ENCODE measurements at places on chromosomes 5 and 9. TPM values are rescaled to one million over a fixed set of nuclear protein-coding genes. Genes with fewer than 3 reads are reported as not detected.

TMEM215 gene
- polyA plus RNA-seq: 0.08 TPM

PCDHGC4 gene
- 2.9 TPM for polyA plus RNA-seq

NR3C1 gene
- polyA plus RNA-seq: 39.6 TPM

CLIC3 gene
- polyA plus RNA-seq: 0.36 TPM

CCL28 gene
- 2.1 TPM for polyA plus RNA-seq

IL4 gene
- not detected for polyA plus RNA-seq

SPATA31C1 gene
- polyA plus RNA-seq: 0.40 TPM

CCDC152 gene
- 16.7 TPM for polyA plus RNA-seq

SLC2A6 gene
- polyA plus RNA-seq: 0.82 TPM

- DNase-seq: no peak
These were observed 231.9 kb downstream of the AP3B1 start for GRCh38 chr5:78062645-78063044.

GRCh38 chr9:109440797-109441287, 57.3 kb downstream of the PTPN3 start:
- peak; percentile 32 for DNase-seq

GRCh38 chr5:139829471-139829870, 33.9 kb downstream of the PSD2 start:
- DNase-seq: no peak

GRCh38 chr5:156815988-156816599, 34.0 kb upstream of the PPP1R2B start:
- DNase-seq: no peak

GRCh38 chr9:131530546-131530919, 530 bp downstream of the UCK1 start:
- no peak for DNase-seq

DNA sequence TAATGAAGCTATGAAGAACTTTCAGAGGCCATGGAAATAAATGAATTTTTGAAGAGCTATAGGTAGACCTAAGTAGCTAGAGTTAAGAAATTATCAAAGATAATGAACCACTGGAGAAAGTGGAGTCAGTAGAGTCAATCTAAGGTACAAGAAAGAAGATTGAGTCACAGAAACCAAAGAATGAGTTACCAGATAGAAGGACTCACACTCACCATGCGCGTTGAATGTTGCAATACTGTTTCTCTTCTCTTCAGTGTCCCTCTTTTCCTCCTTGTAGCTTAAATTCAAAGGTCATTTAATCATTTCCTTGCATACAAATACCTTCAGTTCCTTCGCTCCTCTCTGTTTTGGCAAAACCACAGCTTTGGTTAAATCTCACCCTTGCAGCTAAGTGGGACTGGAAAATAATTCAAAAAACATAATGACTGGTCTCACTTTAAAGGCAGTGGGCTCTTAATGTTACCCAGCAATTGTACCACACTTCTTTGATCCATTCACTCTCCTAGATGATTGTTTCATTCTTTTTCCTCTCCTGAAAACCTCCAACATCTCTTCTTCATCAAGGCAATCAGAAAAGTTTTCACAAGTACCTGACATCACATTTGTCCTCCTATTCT, 58.3 kb downstream of the NIPBL start:
- DNase-seq: no peak

DNA sequence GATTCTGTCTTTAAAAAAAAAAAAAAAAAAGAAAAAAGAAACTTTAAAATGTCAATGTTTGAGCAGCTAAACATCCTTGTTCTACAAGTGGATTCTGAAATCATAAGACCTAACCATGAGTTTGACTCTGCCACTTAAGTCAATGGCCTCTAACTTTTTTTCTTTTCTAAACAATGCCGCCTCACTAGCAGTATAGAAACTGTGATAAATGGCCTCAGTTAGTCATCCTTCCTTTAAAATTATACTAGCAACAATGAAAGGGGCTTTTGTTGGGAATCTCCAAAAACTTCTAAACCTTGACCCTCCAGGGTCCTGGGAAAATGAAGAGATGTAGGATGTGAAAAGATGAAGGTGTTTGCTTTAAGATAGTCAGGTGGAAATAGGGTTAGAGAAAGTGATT, 71.1 kb downstream of the FBXL7 start:
- DNase-seq: no peak

DNA sequence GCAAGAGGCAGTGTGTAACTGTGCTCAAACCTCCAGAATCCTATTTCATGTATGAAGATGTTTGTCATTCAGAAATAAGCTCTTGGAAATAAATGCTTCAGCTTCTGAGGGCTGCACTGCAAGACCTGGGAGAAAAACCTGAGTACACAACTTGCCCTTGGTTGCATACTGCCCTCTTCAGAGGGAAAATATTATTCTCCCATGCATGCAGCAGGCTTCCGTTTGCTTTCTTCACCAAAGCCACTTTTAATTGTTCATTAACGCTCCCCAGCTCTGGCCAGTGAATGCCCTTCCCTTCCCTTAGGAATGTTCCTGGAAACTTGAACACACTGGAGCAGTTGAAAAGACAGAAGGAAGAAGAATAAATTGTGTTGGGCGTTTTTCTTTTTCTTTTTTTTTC, 2.5 kb upstream of the WHRN start:
- no peak for DNase-seq

DNA sequence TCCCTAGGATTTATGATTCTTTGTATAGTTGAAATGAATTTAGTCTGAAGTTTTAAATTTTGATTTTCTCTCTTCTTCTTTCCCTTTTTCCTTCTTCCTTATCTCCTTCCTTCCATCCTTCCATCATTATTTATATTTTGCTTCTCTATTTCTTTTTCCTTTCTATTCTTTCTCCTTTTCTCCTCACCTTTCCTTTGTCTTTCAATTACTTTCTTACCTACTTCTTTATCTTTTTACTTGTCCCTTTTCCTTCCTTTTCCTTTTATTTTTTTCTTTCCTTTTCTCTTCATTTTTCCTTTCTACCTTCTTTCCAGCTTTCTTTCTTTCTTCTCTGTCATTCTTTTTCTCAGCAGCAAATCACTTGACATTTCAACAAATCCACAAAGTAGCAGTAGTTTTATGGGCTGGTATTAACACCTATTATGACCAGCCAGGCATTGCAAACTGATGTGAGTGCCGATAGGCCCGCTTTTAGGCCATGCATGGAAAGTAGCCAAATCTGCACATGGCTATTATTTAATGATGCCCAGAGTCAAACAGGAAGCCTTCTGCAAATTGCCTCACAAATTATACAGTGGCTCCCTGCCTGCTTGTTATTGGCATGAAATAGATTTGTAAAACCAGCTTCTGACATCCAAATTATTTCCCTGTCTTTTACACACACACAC, 37.1 kb upstream of the NR3C1 start:
- peak; percentile 15 for DNase-seq

DNA sequence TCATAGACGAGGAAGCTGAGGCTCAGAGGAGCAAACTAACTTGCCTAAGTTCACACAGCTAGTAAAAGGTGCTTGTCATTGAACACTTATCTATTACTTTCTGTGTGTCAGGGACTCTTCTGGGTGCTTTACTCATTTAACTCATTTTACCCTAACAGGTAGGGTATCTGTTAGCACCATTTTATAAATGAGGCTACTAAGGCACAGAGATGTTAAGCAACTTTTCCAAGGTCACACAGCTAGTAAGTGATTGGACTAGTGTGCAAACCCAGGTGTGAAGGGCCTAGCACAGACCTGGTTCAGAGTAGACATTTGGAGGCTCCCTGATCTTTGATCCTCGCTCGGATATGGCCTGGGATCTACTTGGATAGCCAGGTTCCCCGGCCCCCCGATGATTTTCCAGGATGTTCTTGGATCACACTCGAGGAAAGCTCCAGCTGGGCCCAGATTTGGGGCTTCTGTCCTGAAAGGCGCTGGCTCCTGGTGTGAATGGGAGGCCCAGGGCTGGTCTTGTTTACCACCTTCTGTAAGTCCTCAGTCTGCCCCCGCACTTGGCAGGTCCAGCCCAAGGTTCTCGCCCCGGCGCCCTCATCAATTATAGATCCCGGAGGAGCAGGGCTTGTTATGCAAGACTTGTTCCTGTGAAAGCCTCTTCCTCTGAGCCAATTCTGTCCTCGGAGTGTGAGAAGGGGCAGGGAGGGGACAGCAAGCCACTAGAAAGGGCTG, 37.5 kb downstream of the GSN start:
- no peak for DNase-seq

DNA sequence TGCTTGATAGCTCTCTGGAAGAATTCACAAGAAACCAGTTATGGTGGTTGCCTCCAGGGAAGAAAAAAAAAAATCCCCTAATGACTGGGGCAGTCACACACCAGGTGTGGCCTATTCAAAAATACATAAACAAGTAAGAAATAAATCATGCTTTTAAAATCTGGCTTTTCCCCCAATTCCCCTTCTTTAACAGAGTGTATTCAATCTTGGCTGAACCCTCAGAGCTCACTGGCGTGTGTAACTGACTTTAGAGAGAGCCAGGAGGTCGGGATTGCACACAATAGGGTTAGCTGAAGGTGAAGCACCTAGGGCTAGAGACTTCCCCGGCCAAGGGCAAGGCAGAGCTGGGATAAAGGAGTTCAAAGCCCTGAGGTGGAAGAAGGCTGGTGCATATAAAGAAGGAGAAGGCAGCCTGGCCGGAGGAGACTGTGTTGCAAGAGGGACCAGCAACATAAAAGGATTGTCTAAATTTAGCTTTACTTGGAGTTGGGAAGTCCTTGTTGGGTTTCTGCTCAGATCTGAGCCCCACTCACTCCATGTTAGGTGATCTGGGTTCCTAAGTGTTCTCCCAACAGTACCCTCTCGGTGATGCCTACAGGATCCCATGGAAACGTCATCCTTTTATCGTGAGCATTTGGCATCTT, 19.7 kb downstream of the FNBP1 start:
- DNase-seq: no peak

GRCh38 chr5:55364537-55365055, 56.8 kb downstream of the MTREX start:
- no peak for DNase-seq

GRCh38 chr5:140568443-140569063, 3.9 kb downstream of the SLC35A4 start:
- no peak for DNase-seq

GRCh38 chr9:99860266-99860665, 38.6 kb downstream of the NR4A3 start:
- peak; percentile 19 for DNase-seq

DNA sequence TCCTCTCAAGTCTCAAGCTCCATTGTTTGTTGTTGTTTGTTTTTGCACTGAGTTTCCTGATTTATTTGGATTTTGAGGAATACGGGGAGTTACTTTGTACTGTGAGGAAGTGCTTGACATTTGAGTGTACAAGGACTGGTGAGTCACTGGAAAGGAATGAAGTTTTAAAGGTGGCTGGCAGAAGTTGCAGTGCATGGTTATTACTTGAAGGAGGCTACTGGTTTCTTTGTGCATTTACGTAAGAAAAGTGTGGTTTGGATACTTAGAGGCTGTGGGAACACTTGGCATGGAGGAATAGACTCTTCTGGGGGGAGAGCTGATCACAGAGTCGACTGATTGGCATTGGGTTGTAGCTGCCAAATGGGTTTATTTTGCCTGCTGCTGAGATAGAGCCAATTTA, 919.0 kb downstream of the TAF11L14 start:
- no peak for DNase-seq

DNA sequence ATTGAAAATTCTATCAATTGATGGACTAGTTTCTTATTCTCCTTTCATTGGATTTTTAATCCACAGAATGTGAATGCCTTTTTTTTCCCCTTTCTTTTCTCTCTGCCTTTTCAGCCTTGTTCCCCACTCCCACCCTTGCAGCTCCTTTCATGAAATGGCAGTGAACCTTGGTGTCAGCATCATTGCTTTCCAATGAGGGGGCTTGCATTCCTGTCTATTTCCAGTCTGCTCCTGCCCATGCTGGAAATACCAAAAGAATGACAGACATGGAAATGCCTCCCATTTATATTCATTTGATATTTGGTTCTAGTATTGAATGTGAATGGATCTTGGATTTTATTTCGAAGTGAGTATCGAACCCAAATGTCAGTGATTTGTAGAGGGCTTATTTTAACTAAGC, 162.7 kb upstream of the SGCD start:
- no peak for DNase-seq

GRCh38 chr9:121115466-121115865, 40.7 kb downstream of the CNTRL start:
- no peak for DNase-seq

GRCh38 chr9:115207003-115207836, 89.3 kb upstream of the TNC start:
- no peak for DNase-seq

GRCh38 chr9:89154218-89154617, 24.4 kb downstream of the SHC3 start:
- no peak for DNase-seq

DNA sequence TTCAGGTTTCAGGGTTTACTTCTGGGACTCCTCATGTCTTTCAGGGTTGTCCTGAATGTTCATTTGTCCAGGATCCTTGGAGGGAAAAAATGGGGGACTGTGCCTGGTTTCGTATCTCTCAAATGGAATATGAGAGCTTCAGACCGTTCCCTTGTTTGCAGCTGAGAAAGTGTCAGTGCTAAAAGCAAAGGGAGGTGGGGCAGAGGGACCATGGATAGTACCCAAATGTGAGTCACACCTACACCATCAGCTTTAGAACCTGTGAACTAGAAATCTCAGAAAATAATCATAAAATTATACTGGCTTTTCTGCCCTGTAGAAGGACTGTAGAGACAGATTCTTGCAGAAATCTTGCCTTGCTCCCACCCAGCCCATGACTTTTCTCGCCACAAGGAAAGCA, 84.3 kb upstream of the TAF11L2 start:
- DNase-seq: no peak

- DNase-seq: peak; percentile 21
These were observed 2.8 kb downstream of the NPR3 start for GRCh38 chr5:32713770-32714381.

DNA sequence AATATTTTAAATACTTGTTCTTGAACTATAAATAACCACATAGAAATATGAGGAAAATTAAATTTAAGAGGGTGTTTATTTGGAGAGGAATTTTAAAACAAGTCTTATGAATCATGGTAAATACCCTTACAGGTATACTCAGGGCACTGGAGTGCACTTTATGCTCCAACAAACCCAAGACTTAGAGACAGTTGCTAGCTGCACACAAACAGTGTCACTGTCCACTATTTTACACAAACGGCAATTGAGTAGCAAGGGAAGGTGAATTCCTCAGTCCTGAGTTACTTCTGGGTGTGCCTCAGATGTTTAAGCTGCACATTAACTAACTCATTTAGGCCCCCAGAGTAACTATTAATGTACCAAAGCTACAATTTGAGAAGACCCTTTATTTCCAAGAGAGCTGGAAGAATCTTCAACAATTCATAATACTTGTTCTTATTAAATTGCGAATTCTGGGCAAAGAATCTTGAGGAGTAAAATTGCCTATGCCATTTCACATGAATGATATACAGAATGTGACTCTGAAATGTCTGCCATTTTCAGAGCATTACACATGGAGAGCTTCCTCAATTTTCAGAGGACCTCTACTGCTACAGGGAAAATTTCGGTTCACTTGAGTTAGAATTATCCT, 371.2 kb downstream of the PDE4D start:
- DNase-seq: no peak

DNA sequence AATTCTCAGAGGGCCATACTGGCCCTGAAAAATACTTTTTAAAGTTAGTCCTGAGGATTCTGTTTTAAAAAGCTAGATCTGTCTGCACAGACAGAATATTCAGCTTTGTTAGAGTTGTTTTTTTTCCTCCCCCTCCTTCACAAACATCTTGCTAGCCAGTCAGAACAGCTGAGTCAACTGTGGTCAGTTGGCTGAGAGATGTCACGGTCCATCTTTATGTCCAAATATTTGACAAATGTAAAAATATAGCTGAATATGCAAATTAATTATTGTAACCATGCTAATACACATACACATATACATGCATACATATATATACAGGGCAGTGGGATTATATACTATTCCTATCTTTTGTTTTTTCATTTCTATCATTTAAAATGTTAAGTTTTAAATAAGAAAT, 33.9 kb downstream of the UNC13B start:
- DNase-seq: no peak

- DNase-seq: no peak
These were observed 21.7 kb downstream of the SKIC3 start for GRCh38 chr5:95533106-95533505.
